ENCODE measurements at places on chromosomes 4 and X. TPM values are rescaled to one million over a fixed set of nuclear protein-coding genes. Genes with fewer than 3 reads are reported as not detected.

Gene BRCC3
- total RNA-seq: 36.1 TPM

Gene ACTRT1
- not detected for total RNA-seq

Gene DNAAF6
- total RNA-seq: not detected

Gene HTRA3
- total RNA-seq: not detected

Gene FAM47A
- not detected for total RNA-seq

Gene CXCR3
- total RNA-seq: 2.7 TPM

Gene FGFBP2
- 5.1 TPM for total RNA-seq

Gene PAGE5
- total RNA-seq: not detected

Gene CLDN34
- total RNA-seq: not detected

Gene PAGE1
- total RNA-seq: not detected

Gene CSAG2
- not detected for total RNA-seq

Gene TCEAL2
- not detected for total RNA-seq

Gene SOD3
- total RNA-seq: not detected

Gene FOXR2
- not detected for total RNA-seq

Gene ALPK1
- 49.5 TPM for total RNA-seq

Gene TGIF2LX
- not detected for total RNA-seq

Gene GPR82
- 1.9 TPM for total RNA-seq

Gene ETDA
- not detected for total RNA-seq

Gene AFAP1
- 9.1 TPM for total RNA-seq

Gene ZNF711
- 0.36 TPM for total RNA-seq

Gene PRAF2
- total RNA-seq: 16.4 TPM

Gene PNMA5
- not detected for total RNA-seq

Gene CDS1
- total RNA-seq: not detected

Gene NPNT
- not detected for total RNA-seq

Gene DAPP1
- 15.9 TPM for total RNA-seq

Gene ADH7
- total RNA-seq: not detected

Gene NPFFR2
- not detected for total RNA-seq

Gene GC
- total RNA-seq: not detected

Gene DUSP9
- not detected for total RNA-seq

Gene RS1
- not detected for total RNA-seq

Gene ITGB1BP2
- total RNA-seq: 2.5 TPM

Gene SLC16A2
- not detected for total RNA-seq

Gene SSX2
- not detected for total RNA-seq

Gene WDR17
- total RNA-seq: 0.39 TPM

Measured in natural killer cell treated with Interleukin-12 subunit alpha and Interleukin-12 subunit beta and Interleukin-15 and Interleukin-18, amount 100 ng/mL, for 72 hours (primary cell).